ENCODE measurements at places on chromosomes 4 and X. TPM values are rescaled to one million over a fixed set of nuclear protein-coding genes. Genes with fewer than 3 reads are reported as not detected.

The SMIM43 gene
- total RNA-seq = 0.65 TPM

The COL4A6 gene
- total RNA-seq = 0.16 TPM

The BBS12 gene
- total RNA-seq = 3.9 TPM

The AFM gene
- total RNA-seq = not detected

The TCEAL6 gene
- total RNA-seq = not detected

The RAB41 gene
- not detected for total RNA-seq

The HAND2 gene
- total RNA-seq = not detected

The GASK1B gene
- 165 TPM for total RNA-seq

The LRRC66 gene
- total RNA-seq = 0.50 TPM

The FNIP2 gene
- total RNA-seq = 28.3 TPM

The COL25A1 gene
- total RNA-seq = 0.16 TPM

The SPANXD gene
- not detected for total RNA-seq

The SRPX2 gene
- total RNA-seq = 59.6 TPM

The NR3C2 gene
- total RNA-seq = 8.9 TPM

The TLR2 gene
- total RNA-seq = 4.7 TPM

The PPARGC1A gene
- total RNA-seq = 1.0 TPM

Data from bladder microvascular endothelial cell (primary cell).